ENCODE measurements at places on chromosomes 6 and 20.

GRCh38 chr20:32823078-32823477, 3.3 kb downstream of the MAPRE1 start:
- no peak for DNase-seq

DNA sequence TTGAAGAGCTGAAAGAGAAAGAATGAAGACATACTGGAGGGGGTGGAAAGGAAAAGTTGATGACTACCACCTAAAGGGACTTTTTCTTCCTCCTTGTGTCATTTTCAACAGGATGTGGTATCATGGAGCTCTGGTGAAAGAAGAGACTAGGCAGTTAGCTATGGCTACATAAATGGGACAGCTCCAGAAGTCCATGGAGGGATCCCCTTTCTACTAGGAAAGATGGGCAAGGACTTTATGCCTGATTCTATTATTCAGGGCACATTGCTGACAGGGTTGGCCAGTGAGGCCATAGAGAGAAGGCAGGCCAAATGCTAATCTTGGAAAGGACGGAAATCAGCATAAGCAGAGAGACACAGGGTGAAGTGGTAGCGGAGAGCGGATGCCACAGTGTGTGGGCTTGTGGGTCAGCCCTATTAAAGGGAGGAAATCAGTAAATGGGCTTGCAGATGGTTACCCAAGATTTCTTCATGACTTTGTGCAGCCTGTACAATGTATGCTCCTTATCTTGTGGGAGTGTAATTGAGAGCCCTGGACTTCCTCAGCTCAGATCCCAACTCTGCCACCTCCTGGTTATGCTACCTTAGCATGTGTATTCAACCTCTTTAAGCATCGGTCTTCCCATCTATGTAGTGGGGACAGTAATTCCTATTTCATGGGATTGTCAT, 77.4 kb upstream of the TMEM170B start:
- DNase-seq, result no peak

DNA sequence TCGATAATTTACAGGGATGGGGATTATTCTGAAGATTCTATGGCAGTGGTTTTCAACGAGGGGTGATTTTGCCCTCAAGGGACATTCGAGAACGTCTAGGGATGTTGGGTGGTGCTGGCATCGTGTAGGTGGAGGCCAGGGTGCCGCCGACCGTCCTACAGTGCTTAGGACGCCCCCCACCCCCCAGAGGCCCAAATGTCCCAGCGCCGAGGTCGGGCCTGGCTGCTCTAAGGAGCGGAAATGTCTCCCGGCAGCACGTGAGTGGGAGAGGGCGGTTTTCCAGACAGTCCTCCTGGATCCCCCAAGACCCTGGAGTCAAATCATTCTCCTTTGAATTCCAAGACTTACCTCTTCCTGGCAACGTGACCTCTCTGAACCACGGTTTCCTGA, 101.9 kb downstream of the CDH4 start:
- DNase-seq, result no peak

GRCh38 chr6:7879579-7879978, 31.0 kb downstream of the TXNDC5 start:
- no peak for DNase-seq

DNA sequence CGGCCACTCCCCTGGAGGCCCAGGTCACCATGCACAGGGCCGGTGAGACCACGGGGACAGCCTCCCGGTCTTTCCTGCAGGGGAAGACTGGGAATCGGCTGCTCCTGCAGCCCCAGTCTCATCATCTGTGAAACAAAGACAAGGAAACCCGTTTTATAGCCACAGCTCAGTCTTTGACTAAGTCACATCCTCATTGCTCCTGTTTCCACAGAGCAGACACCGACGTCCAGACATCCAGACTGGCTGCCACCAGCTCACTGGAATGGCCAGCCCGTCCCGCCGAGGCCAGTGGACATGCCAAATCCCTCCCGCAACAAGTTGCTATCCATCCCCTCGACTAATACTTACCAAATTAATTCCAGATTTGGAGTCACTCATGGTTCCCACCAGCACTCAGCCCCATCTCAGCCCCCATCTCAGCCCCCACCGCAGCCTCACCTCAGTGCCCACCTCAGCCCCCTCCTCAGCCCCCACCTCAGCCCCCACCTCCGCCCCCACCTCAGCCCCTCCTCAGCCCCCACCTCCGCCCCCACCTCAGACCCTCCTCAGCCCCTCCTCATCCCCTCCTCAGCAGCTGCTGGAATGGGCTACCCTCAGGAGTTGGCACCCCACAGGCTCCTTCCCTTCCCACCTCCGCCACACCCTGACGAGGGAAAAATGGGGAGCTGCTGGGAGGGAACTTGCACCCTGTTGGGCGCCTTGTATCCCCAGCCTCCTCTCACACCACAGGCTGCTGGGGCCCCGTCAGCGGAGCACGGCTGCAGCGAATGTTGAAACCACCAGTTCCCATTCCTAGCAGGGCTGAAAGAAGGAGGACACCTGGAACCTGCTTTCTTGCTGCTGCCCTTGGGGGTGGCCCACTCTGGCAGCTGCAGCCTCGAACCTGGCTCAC, 48.7 kb downstream of the YTHDF1 start:
- no peak for DNase-seq

- DNase-seq, result no peak
Measured at GRCh38 chr6:144232832-144233230, 52.3 kb upstream of the UTRN start.

DNA sequence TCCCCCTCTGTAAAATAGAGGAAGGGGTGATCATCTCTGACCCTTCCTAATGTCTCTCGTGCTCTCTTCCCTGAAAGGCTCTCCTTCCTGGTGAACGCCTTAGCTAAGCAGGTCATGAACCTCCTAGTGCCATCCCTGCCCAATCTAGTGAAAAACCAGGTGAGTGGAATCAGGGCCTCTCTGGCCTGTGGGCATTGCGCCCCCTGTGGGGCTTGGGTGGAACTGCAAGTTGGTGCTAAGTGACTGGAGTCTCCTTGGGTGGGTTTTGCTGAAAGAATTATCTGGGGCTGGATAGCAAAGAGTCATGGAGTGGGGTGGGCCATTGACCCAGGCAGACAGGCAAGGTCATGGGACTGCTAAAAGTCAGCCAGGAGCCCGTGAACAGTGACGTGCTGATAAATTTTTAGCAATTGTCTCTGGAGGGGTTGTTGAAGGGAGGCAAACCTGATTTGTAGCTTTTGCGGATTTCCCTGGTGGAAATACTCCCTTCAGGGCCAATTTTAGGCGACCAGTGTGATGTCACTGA, 8.9 kb downstream of the BPIFB1 start:
- no peak for DNase-seq

DNA sequence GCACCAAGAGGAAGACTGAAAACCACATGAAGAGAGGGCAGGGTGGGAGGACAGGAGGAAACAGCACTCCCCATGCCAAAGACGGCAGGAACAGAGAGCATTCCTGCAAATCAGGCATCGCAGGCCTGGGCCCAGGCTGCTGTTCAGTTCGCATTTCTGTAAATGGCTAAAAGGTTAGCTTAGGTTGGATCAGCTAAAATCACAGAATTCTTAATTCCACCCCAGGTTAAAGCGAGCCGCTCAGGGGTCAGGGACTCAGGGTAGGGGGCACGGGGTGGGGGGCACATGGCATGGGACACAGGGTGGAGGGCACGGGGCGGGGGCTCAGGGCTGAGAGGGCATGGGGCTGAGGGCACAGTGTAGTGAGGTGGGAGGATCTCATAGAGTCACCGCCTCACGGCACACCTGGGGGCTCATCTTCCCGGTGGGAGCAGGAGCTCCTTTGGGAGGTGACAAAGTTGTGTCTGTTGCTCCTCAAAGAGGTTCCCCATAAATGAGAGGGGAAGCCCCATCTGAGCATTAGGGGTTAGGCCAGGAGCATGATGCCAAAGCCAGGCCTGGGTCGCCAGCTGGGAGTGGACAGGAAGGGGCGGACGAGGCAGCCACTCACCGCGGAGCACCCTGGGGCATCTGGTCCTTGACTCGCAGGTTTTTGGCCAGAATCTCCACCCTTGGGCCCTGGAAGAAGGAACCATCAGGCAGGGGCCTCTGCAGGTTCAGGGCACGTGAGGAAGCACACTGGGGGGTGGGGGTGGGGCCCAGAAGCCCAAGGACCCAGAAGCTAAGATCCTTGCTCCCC, 200.7 kb downstream of the PREX1 start:
- DNase-seq, result no peak

DNA sequence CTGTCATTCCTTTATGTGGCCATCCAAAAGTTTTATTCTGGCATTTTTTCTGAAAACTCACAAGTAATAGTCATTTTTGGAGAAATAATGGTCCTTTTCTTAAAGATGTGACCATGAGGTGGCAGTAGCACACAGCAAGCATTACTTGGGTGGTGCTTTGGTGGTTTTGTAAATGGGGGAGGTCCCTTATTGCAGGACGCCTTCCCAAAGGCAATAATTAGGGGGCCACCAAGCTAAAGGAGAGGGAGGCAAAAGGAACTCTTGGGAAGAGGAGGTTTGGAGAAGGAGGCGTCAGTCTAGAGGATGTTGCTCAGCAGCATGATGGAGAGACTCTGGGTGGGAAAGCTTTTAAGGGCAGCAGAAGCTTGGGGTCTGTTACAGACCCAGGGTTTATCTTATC, 422.6 kb upstream of the MMS22L start:
- no peak for DNase-seq

DNA sequence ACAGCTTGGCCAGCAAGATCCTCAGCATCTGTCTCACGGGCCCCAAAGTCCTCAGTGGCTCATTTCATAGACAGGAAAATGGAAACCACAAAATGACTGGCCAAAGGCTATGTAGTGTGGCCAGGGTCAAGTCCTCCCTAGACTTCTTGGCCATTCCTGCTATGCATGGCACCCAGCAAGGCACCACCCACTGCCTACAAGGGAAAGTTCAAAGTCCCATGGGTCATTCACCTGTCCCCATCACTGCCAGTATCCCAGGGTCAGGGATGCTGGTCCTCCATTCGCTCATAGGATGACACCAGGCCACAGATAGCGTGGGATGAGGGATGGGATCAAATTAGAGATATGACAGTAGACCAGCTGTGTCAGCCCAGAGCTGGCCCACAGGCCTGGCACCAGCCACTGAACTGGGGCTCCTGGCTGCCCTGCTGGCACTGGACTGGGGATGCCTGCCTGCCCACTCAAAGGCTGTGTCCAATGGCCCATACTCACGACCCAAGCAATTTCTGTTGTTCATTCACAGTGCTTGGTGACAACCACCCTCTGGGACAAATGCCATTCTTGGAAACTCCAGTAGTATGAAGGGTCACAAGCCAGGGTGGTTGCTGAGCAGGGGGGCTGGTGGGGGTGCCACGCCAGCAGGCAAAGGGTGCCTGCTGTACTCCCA, 11.6 kb downstream of the ADISSP start:
- DNase-seq, result no peak

DNA sequence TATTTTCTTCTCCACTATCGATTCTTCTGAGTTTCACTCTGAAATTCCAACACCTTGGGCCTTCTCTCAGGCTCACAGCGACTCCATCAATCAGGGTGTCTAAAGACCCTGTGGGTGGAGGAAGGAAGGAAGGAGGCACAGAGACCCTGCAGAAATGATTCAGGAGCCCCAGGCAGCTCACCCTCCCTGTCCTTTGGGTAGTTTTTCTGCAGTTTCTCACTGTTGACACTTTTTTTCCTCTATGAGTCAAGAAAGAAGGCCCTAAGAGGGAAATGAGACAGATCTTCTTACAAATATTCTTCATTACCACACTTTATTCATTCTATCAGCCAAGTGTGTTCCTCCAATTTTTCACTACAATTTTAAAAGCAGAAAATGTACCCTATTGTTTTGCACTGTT, 34.2 kb upstream of the TBXT start:
- DNase-seq, result no peak

- DNase-seq, result no peak
Measured at GRCh38 chr6:70380252-70380651, 33.1 kb upstream of the FAM135A start.

DNA sequence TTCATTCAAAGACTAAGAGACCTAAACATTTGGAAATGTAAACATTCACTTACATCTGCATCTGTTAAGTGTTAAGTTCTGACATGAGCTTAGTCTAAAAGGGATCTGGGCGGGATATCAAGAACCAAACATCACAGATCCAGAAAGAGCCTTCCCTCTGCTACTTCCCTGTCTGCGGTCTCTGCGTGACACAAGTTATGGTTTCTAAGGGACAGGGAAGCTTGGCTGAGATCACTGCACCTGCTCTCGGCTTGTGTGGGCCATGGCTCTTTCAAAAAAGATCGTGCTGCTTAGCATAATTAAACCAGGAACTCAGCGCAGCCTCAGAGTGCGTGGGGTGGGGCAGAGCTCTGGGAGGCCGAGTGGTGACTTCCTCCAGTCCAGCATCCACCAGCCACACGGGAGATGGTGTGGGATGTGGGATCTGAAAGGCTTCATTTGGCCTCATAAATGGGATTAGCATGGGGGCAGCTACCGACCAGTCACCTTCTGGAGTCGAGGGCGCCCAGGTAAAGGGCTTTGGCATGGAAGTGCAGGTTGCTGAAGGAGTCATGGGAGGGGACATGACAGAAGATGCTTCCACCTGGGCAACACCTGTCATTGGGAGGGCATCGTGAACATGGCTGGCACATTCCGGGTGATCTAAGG, 16.7 kb upstream of the RAMACL start:
- DNase-seq, result no peak

DNA sequence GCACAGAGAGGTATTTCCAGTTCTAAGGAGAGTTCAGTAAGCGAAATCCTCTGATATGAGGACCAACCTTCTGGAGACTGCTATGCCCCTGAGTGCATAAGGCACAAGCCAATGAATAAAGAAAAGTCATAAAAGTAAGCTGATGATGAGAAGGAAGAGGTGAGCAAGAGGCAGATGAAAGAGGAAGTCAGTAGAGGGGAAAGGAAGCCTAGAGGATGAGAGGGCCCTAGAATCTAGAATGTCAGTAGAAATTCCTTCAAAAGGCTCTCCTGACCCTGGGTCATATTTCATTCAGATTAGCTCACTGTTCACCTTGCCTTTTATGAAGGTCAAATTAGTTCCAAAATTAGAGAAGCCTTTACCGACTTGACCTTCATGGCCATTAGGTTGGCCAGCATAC, 209.2 kb downstream of the CD83 start:
- no peak for DNase-seq

GRCh38 chr6:78489874-78490273, 377.5 kb upstream of the IRAK1BP1 start:
- no peak for DNase-seq

GRCh38 chr20:53402233-53403005, 191.2 kb downstream of the ZNF217 start:
- no peak for DNase-seq

DNA sequence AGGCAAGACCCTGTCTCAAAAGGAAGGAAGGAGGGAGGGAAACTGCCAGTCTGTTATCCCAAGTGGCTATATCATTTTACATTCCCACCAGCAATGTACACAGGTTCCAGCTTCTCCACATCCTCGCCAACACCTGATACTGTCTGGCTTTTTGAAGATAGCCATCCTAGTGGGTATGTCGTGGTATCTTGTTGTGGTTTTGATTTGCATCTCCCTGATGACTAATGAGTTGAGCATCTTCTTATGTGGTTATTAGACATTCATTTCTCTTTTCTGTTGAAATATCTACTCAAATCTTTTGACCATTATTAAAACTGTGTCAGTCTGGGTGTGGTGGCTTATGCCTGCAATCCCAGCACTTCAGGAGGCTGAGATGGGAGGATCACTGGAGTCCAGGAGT, 47.9 kb upstream of the ARID1B start:
- no peak for DNase-seq

- DNase-seq, result no peak
Measured at GRCh38 chr20:475463-476357, 13.4 kb upstream of the TBC1D20 start.
